ENCODE measurements at places on chromosomes 2 and 18.

DNA sequence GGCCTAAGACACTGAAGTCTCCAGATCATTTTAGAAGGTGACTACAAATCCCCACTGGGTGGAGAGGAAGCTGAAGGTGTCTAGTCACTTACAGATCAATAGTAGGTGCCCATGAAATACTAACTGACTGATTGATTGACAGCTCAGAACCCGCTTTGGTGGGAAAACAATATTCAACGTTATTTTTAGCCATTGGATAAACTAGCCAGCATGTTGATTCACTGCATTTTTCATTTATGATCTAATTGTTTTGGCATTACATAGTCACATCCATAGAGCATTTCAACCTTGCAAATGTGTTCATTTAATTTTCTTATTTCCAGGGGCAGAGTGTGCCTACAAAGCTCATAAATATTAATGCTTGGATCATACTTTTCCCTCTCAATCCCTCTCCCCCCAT lies 162.3 kb downstream of the MREG start:
- no peak for DNase-seq

DNA sequence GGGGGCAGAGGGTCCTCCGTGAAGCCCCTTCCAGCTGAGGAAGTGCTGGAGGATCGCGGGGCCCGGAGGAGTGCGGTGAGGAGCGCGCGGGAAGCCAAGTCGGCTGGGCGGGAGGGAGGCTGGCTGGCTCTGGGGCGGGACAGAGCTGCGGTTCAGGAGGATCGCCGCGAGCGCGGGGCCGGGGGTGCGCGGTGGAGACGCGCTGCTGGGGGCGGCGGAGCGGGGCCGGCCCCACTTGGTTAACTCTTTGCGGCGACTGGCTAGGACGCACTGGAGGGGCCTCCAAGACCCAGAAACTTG lies 464 bp downstream of the CYBRD1 start:
- DNase-seq = no peak

- DNase-seq = peak; percentile 92
Observed at GRCh38 chr2:98909317-98910211, 26.5 kb downstream of the CRACDL start.

DNA sequence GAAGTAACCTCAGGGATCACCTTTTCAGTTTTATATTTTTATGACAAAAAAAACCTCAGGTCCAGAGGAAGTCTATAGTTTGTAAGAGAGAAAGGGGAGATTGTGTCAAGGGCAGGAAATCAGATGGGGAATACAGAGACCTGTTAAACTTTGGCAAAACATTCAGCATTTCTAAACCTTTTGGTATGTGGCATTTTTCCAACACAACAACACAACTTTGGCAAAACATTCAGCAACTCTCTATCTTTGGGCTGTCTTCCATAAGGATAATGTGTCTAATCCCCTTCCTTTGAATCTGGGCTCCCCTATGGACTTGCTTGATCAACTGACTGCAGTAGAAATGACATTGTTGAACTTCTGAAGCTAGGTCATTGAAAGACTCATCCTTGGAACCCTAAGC lies 220.6 kb upstream of the CCDC68 start:
- DNase-seq = no peak

GRCh38 chr2:152241948-152242729 lies 66.6 kb upstream of the STAM2 start:
- DNase-seq = no peak

DNA sequence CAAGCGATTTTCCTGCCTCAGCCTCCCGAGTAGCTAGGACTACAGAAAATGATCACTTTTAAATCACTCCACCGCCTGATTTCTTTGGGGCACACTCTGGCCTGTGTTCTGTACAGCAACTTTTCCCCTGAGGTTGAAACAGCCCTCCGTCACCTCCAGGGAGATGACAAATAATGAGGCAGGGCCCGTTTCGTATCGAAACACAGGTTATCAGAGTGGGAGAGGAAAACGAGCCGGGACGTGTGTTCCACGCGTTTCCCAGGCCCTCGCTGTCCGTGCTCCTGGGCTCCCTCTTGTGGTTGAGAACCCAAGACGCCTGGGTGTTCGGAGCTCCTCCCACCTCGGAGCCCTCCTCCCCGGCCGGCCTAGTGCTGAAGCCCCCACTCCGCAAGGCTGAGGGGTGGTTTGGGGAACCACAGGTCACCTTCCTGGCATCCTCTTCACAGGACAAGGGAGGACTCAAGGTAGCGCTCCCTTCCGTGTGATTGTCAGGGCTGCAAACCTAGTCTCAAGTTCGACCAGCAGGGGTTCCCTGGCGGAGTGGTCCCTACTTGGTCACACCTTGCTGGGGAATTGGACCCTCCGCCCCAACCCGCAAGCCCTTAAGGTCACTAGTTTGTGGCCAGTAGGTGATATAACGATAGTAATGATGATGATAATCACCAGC lies 12.8 kb downstream of the ATP6V1B1 start:
- DNase-seq = no peak

GRCh38 chr2:240450532-240451107 lies 15.2 kb downstream of the GPC1 start:
- DNase-seq = no peak

- DNase-seq = no peak
Observed at GRCh38 chr18:23779696-23780303, 90.5 kb downstream of the LAMA3 start.

GRCh38 chr2:39133215-39133851 lies 12.5 kb upstream of the SOS1 start:
- DNase-seq = no peak

- no peak for DNase-seq
Observed at GRCh38 chr18:75638223-75638775, 210.8 kb upstream of the SMIM21 start.

DNA sequence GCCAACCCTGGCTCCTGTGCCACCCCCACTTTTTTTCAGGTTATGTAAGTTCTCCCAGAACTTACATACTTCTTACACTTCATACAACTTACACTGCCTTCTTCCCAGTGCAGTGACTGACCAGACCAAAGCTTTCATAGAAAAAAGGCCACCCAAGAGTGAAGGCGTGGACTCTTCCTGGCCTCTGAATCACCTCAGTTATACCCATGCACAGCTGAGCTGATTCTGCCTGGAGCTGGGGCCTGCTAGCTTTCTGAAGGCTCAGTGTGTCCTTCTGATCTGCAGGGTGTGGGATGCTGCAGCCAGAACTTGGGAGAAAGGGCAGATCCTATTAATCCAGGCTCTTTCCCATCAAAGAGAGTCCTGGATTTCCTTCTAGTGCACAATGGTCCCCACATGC lies 216.1 kb downstream of the TTC32 start:
- DNase-seq = no peak

DNA sequence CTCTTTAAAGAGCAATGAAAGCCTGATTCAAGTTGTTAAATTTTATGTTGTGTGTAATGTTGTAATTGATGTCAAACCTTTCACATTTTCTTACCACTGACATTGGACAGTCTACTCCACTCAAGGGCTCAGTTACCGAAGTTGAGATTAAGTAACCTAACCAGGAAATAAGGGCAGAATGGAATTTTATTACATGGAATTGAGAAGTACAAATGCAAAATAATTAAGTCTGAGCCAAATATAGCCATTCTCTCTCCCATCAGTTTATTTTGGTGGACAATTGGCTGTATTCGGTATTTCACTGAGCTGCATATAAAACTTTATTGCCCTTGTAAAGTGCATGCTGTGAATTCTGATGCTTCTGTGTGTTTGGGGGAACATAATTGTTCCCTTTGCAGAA lies 231.5 kb downstream of the TTC32 start:
- DNase-seq = no peak

DNA sequence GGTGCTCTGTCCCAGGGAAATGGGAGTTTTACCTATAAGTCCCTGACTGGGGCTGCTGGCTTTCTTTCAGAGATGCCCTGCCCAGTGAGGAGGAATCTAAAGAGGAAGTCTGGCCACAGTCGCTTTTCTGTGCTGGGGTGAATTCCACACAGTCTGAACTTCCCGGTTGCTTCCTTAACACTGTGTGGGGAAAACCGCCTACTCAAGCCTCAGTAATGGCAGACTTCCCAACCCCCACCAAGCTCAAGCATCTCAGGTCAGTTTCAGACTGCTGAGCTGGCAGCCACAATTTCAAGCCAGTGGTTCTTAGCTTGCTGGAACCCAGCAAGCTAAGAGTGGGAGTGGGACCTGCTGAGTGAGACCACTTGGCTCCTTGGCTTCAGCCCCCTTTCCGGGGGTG lies 54.9 kb downstream of the NUP35 start:
- no peak for DNase-seq

- no peak for DNase-seq
Observed at GRCh38 chr18:6145645-6146306, 250.5 kb upstream of the TMEM200C start.

DNA sequence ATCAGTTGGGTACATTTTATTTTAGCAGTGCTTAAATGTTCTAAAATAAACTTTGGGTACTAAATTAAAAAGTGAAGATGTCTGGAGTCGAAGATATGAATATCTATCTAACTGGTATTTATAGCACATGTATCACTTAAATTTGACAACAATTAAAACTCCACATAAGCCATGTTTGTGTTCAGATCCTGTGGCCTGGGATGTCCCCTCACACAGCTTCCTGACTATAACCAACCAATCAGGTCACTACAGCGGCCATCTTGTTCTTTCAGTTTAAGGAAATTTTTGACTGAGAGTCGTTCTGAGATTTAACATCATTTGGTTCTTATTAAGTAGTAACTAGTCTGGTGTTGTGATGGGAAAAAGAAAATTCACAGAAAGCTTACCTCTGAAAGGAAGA lies 170.7 kb upstream of the NRP2 start:
- DNase-seq = no peak

DNA sequence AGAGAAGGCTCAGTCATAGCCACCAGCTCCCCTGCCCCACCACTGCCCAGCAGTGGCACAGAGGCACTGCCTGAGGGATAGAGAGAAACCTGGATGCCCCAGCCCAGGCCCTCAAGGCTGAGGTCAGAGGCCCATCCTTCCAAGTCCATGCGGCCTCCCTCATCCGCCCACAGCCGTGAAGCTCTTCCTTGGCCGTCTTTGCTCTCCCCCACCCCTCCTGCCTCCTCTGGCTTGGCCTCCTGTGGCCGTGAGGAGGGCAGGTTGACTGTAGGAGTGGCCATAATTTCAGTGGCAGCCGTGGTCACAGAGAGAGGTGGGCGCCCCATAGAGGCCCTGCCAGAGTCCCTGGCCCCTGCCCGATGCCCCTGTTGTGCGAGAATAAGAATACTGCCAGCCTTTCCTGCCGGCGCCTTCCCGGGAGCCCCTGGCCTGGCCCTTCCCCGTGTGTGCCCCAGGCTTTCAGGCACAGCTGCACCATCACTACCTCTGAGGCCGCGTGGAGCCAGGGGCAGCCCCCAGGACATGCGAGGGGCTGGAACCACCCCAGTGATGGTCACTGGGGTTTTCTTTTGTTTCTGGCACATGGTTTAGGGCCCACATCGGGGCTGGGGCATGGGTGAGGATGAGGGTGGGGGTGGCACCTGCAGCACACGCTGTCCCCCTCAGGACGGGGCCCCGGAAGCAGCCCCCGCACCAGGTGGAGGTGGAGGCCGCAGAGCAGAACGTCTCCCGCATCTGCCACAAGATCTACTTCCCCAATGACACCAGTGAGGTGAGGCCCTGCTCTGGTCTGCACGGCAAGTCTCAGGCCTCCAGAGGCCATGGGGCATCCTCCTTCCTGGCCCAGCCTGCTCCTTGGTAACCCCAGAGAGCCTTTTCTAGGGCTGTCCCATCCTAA lies 13.1 kb upstream of the GPR17 start:
- DNase-seq = no peak

DNA sequence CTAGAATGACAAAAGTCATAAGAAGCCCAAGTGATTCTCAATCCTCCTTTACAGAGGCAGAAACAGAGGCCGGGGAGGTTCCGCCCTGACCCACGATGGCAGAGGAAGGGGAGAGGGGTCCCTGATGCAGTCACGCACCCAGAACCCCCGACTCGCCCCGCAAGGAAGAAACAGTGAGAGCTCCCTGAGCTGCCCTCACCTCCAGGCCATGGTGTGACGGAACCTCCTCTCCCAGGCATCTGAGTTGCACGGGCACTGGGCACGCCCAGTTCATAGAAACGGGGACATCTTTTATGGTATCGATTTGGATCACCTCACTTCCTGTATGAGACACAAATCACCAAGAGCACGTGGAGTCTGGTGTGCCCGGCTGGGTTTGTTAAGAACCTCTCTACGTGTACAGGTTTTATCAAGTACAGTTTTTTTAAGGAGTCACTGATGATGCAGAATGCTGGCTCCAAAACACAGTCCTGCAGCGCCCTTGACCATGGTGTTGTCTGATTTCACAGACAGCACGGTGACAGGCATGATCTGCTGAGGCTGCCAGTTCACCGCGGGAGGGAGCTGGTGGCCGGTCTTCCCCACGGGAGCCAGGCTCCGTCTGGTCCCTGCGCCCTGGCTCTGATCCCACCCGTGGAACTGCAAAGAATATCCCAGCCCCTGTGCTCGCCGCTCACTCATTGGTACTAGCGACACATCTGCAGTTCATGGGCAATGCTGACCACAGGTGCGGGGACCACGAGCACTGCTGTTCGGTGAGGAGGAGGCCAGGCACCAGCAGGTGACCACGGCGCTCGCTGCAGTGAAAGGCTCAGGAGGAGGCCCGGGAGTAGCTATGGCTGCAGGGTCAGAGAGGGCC lies 35.6 kb downstream of the PXDN start:
- DNase-seq = no peak

DNA sequence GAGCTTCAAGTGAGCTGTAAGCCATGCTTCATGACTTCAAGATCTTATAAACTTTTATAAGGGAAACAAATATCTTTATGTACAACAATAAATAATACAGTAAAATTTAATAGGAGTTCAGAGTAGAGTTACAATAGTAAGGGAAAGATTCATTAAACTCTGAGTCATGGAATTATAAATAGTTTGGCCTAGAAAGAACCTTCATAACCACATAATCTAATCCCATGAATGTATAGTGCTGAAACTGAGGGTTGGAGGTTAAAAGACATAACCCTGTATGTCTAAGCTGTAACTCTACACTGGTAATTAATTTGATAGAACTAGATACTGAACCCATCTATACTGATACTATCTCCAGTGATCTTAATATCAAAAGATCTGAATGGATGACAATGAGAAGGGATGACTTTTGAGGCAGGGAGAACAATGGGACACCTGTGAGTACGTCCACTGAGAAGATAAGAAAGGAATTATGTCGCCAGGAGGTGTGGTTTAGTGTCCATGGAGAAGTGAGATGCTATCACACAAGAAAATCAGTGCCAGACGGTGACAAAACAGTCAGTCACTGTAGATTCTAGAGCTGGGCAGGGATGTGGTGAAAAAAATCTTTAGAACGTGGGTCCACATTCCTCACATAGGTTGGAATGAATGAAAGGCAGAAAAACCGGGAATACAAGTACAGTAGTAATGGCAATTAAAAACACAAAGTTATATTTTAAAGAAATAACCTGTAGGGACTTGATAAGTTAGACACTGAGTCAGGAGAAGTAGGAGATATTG lies 1.1 kb downstream of the IL1F10 start:
- no peak for DNase-seq

DNA sequence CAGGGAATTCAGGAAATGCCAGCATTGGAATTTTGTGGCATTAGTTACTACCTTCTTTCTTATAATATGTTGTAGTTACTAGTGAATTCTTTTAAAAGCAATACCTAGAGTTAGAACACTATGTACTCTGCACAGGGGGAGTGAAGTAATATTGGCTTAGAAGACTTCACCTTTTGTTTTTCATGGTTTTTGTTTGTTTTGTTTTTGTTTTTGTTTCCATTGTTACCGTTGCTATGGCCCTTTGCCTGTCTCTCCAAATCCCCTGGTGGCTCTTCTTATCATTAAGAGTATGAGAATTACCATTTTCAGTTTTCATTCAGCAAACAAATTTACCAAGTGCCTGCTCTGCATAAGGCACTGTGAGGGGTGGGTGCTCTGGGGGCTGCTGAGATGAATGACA lies 160.1 kb downstream of the HAUS1 start:
- no peak for DNase-seq

- no peak for DNase-seq
Observed at GRCh38 chr2:137910641-137911040, 53.6 kb upstream of the HNMT start.

GRCh38 chr2:35410431-35411061 lies 945.0 kb upstream of the CRIM1 start:
- no peak for DNase-seq
